Activated B cell treated with CpG ODN at 0.5 μM for 24 hours (primary cell): ENCODE measurements at places on chromosomes 5 and 9.

- no peak for DNase-seq
Observed at GRCh38 chr5:132981288-132981687, 17.9 kb upstream of the AFF4 start.

- no peak for DNase-seq
Observed at GRCh38 chr5:160356550-160357347, 13.7 kb downstream of the C1QTNF2 start.

- DNase-seq = no peak
Observed at GRCh38 chr9:111731928-111732327, 62.8 kb downstream of the SHOC1 start.

- no peak for DNase-seq
Observed at GRCh38 chr5:33631786-33632185, 191.0 kb downstream of the TARS1 start.

DNA sequence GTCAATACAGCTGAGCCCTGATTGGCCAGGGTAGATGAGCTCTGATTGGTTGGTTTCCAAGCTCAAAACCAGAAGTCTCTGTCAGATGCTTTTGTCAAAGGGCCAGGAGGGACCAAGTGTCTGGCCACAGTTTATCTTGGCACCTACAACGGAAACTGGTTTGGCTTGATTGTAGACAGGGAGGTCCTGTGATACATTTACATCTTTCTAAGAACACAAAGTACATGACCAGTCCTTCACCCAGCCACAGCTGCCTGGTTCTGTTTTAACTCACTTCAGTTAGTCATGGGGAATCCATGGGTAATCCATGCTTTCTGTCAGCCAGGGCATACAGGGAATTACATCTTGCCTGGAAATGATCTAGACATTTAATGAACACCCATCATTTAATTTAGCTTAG, 171.2 kb downstream of the SLC12A2 start:
- DNase-seq = no peak

DNA sequence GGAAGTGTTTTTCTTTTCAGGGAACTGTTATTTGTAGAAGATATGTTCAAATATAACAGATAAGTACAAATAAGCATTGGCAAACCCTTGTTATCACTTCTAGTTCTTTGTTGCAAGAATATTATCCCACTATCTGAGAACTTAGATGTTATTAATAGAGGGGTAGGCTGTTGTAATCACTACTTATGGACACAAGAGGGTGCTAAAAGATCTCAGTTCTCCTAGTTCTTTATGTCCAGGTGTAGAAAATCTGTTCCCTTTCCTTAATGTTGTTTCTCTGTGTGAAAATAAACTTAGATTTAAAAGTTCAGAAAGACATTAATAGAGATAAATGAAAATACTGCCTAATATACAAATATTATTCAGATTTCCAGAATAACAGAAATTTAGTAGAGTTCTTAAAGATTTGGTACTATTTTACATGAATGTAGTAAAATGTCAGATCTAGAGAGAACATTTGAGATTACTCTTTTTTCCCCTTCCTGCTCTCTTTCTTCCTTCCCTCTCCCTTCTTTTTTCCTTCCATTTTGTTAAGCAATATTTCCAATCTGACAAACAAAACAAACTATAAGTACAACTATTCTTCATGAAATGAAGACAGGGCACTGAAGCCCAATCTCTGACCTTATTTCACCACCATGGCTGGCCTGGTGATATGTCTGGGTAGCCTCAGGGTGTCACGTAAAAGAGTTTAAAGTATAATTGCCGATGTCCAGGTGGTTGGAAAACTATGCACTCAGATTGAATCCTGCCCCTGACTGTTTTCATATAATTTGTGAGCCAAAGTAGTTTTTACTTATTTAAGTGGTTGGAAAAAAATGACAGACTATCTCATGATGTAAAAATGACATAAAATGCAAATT, 43.6 kb upstream of the C5orf46 start:
- no peak for DNase-seq

GRCh38 chr5:36841677-36842076, 34.9 kb upstream of the NIPBL start:
- no peak for DNase-seq

GRCh38 chr9:136310273-136311030, 6.6 kb upstream of the CCDC187 start:
- no peak for DNase-seq

DNA sequence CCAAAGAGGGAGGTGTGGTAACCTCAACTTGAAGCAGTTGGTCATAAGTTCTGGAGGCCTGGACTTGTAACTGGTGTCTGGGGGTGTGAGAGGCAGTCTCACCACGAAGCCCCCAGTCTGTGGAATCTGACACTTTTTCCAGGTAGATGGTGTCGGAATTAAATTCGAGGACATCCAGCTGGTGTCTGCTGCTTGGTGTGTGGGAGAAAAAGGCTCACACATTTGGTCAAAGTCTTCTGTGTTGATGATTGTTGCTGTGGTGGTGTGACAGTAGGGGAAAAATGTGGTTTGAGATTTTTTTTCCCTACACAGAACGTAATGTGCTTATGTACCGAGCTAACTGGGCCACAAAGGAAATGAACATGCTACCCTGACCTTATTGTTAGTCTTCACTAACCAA, 251.9 kb downstream of the MAT2B start:
- DNase-seq = no peak

GRCh38 chr9:9752722-9753121, 860.1 kb downstream of the PTPRD start:
- no peak for DNase-seq

- DNase-seq = no peak
Observed at GRCh38 chr9:130295431-130295830, 29.9 kb downstream of the HMCN2 start.

DNA sequence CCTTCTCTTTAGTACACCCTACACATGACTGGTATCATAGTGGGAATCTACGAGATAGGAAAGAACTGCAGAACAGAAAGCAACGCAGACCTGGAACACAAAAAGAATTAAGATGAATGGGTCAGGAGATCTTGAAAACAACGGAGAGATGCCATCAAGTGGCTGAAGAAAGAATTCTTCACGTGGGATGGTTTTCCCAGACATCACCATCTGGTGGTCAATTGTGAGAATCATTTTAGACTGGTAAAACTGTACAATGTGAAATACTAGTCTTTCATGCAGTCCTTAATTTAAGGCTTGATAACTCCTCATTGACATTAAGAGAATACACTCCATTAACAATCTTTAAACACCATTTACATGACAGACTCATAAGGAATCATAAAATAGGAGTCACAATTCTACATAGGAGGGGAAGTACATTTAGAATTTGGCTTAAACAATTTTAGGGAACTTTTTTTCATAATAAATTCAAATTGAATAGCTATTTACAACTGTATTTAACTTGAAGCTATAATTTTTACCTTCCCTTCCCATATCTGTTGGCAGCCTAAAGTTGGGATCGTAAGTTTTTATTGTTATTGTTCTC, 128.4 kb upstream of the TRPM3 start:
- no peak for DNase-seq
